ENCODE measurements at places on chromosomes 11 and 22.

- DNase-seq, result no peak
Observed at GRCh38 chr22:39524753-39525657, 4.6 kb downstream of the ATF4 start.

GRCh38 chr11:16909359-16910035, 104.7 kb downstream of the PLEKHA7 start:
- no peak for DNase-seq

- DNase-seq, result no peak
Observed at GRCh38 chr11:57191311-57192219, 9.8 kb downstream of the LRRC55 start.

- no peak for DNase-seq
Observed at GRCh38 chr11:97202613-97203292, 812.9 kb downstream of the JRKL start.

DNA sequence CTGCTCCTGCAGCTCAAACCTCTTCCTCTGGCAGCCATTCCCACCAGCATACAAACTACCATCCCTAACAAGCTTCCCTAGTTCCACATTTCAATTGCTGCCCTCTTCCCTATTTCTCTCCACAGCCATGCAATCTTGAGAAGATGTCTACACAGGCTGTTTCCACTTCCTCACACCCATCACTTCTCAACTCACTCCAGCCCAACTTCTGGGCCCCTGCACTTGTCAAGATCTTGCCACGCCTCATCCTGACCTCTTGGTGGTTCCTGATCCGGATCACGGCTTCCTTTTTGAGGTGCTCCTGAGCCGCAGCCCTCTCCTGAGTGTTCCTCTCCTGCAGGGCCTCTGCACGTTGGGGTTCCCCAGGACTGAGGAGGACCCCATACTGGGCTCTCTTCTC, 22.6 kb downstream of the RPL27A start:
- no peak for DNase-seq

DNA sequence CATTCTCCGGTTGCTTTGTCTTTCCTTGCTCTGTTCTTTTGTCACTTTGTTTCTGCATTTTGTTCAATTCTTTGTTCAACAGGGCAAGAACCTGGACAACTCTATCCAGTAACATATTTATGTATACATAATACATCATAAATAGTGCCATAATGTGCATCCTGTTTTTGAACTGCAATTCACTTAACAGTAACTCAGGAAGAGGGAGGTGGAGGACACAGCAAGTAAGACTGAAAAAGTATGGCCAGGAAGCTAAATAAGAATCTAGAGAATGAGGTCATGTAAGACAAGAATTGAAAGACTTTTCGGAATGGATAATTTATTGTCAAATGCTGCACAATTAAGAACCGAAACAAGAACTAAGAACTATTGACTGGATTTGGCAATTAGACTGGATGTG, 29.2 kb upstream of the CHORDC1 start:
- DNase-seq, result no peak

DNA sequence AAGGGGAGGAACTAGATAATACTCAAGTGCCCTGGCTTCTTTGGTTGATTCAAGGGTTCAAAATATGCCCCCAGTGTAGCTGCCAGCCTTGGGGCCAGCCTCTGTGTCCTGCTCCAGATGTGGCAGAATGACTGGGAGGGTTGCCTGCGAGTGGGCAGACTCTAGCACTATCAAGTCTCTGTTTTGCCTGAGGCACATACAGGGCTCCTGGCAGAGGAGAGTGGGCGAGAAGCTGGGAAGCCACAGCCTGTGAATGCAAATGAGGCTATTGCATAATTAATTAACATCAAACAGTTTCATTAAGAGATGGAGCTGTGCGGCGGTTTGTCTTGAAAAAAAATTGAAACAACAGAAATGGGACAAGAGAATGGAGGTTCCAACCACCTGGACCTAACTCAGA, 50.8 kb downstream of the BUD13 start:
- no peak for DNase-seq

GRCh38 chr11:66767666-66768065, 38.6 kb upstream of the SPTBN2 start:
- DNase-seq, result no peak

DNA sequence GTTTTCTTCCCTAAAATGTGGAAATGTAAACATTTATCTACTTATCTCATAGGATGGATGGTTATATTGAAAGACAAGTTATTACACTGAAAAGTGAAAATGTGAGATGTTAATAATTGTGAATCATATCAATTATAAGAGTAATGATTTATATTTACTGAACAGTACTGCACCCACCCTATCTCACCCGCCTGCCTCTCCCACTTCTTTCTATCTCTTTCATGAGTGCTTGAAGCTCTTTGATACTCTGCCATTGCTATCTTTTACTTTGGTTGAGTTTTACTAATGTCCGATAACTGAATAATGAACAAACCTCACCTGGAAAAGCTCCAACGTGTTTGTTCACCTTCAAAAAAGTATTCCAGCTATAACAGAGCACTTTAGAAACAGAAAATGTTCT, 263.0 kb upstream of the UBASH3B start:
- DNase-seq, result no peak

DNA sequence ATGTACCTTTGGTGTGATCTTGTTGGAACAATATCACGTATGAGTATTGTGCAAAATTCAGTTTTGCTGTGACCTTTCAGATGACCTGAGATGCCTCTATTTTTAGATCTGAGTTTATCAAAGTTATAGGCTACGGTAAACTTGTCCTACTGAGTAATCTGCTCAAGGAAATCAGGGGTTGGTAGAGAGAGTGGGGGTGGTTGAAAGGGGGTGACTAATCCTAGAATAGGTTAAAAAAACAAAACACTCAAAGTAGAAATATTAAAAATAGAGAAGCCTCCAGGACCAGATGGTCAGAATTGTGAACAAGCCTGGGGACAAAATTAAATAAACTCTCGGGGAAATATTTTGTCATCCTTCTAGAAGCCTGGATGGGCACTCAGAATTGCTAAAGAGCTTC, 59.9 kb upstream of the C11orf87 start:
- DNase-seq, result no peak

DNA sequence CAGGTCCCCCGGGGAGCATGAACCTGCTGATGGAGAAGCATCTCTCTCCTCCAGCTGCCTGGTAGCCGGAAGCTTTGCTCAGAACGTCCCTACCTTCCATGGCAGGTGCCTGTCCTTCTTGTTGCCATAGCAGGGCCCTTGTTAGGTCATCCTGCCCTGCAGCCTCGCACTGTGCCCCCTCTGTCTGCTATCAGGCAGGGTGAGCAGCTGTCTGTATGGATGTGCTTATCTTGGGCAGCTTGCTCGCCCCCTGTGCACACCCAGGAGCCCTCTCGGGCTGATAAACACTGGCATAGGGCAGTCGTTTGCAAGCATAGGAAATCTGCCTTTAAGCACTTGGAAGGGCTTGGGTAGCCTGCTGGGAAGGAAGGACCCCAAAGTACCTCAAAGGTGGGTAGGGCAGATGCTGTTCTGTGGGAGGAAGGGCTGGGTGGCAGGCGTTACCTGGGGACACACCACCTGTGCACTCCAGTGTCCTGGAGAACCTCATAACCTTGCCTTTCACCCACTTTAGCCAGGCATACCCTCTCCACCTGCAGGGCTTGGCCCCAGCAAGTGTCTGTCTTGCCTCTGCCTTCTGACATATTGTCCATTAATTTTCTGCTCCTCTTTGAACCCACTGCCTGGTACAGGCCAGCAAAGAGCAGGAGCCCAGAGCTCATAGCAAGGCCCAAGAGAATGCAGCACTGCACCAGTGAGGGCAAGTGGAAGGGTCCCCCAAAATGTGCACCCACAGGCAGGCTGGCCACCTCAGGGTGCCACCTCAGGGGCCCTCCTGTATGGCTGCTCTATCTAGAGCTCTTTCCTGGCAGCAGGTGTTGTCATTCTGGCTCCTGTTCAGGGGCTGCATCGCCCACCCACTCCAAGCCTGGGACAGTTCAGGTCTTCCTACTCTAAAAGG, 8.0 kb upstream of the COMT start:
- no peak for DNase-seq

- DNase-seq, result no peak
Observed at GRCh38 chr11:64540428-64540825, 50.6 kb upstream of the SLC22A12 start.

DNA sequence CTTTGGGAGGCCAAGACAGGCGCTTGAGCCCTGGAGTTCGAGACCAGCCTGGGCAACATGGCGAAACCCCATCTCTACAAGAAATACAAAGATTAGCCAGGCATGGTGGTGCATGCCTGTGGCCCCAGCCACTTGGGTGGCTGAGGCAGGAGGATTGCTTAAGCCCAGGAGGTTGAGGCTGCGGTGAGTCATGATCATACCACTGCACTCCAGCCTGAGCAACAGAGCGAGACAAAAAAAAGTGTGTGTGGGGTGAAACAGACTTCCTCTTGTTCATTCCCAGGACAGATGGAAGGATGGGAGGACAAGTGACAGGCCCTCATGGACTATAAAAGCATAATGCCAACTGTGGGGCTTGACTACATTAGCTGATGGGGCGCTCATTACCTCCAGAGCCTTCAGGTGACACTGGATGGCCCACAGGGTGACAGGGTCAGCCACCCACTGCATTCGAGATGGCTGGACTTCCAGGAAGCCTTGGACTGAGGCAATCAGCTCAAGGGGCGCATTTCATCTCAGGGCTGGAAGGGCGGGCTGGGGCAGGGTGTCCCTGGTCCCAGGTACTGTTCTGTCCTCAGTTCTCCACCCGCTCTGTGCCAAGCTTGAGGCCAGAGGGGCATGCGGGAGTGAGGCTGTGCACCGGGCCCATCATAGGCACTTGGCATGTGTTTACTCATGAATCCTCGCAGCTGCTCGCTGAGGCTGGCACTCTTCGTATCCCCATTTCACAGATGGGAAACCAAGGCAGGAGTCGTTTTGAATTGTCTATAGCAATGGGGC, 12.5 kb downstream of the NPTXR start:
- DNase-seq, result no peak

DNA sequence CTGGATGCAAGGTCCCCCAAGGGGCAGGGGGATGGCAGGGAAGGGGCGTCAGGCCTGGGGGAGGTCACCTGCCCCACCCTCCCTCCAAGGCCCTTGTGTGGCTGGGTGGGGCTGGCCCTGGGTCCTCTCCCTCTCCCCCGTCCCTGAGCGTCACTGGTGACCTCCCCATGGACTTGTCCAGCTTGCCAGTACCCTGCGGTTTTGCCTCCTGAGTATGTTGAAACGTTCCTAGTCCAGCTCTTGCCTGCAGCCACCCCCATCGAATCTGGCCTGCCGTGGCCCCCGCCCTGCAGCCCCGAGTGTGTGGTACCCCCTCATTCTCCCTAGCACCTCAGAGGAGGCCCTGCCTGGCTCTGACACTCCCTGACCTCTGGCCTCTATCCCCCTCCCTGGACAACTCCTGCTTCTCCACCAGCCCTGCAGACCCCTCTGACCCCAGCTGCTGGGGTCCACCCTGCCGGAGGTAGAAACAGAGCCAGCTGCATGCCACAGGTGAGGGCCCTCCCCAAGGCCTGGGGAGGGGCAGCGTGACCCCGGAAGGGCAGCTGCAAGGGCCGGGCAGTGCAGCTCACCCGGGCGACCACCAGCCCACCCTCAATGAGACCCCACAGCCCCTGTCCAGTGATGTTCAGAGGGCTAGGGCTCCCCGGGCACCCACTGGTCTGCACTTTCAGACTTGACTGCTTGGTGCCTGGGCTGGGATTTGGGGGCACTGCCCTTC, 4.1 kb upstream of the MUC6 start:
- no peak for DNase-seq

DNA sequence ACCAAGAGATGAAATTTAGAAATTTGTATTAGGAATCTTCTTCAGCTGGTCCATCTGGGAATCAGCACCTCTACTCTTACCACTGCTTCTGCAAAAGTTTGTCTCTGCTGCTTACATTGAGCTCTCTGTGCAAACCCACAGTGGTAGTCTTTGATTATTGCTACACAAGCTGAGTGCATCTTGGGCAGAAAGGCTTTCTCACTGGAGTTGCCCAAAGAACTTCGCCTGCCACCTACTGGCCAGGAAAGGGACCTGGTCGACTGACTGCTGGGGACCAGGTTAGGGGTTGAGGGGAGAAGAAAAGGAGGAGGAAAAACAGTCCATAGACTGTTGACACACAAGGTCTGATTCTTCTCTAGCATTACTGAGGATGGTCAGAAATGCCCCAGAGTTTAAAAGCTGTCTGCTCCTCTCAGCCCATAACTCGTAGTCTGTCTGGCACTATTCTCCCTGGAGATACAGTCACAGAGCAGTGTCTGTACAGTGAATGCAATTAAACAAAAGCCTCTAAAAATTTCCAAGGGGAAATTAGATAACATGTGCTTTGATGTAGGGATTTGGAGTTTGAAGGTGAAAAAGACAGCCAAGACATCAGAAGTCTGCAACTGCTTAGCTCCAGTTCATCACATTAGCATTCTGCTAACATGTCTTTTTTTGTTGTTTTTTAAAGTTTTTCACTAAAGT, 215.0 kb upstream of the CTSC start:
- no peak for DNase-seq

GRCh38 chr11:124538019-124538418, 5.4 kb downstream of the OR8B12 start:
- no peak for DNase-seq

GRCh38 chr22:23281406-23282088, 101.2 kb downstream of the BCR start:
- peak; percentile 27 for DNase-seq

GRCh38 chr11:78061921-78062311, 1.7 kb upstream of the THRSP start:
- no peak for DNase-seq

GRCh38 chr22:48144318-48144717, 1381.9 kb downstream of the TBC1D22A start:
- DNase-seq, result no peak

- DNase-seq, result no peak
Observed at GRCh38 chr22:21064917-21065864, 19.4 kb downstream of the LRRC74B start.

GRCh38 chr11:19905280-19905853, 192.7 kb downstream of the NAV2 start:
- no peak for DNase-seq

- no peak for DNase-seq
Observed at GRCh38 chr11:9357041-9357440, 27.4 kb upstream of the IPO7 start.

DNA sequence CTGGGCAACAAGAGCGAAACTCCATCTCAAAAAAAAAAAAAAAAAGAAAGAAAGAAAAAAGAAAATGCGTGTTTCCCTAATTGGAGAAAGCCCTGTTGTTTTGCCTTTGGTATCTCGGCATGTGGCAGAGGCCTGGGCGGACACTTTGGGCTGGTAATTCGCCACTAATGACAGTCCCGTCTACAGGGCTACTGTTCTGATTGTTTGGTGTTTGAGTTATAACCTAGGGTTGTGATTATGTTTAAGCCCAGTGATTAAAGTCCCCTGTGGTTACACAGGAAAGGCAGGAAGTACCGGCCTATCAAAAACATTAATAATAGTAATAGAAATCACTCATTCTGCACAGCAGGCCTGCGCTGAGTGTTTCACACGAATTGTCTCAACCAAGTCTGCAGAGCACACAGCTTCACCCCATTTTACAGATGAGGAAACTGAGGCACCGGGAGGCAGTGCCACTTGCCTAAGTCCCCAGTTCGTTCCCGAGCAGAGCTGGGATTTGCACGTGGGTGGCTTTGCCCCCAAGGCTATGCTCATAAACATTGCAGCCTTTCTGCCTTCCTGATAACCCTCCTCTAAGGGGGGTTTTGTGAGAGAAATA, 39.1 kb upstream of the GRAMD4 start:
- no peak for DNase-seq

GRCh38 chr11:134098566-134099184, 29.8 kb downstream of the JAM3 start:
- DNase-seq, result no peak
